GM18507 (cell line): ENCODE measurements at places on chromosomes 1 and 21.

- no peak for DNase-seq
These were observed 37.3 kb downstream of the ZC3H11B start for GRCh38 chr1:219575563-219575962.

DNA sequence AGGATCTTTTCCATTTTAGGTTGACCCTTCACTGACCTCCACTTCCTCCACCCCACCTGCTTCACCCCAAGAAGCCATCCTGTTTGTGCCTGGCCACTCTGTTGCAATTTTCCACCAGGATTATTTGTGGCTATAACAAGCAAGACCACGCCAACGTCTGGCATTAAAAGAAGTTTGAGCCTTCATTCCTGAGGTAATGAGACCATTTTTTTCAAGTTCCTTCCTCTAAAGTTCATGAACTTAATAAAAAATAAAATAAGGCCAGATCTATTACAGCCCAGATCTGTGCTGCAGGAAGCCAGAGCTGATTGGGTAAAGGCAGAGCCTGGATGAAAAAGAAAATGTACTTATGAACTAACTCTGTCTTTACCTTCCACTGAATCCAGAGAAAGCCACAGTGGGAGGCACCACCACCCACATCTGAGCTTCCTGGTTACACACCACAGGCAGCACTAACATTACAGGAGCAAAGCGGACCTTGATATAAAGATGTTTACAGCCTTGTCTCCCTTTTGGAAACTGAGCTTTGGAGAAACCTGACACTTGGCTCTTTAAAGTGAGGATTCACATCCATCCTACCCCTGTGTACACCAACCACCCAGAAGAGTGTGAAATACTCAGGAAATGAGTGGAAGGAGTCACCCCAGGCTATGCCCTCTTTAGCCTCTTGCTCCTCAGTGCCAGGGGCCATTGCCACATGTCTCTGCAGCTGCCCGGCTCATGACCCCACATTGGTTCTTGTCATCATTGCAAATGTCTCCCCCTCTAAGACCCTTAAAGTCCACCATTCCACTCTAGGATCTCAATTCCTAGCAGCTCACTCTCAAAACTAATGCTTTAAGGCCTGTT is 293.6 kb downstream of the PLPP3 start:
- DNase-seq: no peak

GRCh38 chr1:66055092-66055491 is 262.4 kb downstream of the PDE4B start:
- no peak for DNase-seq

- no peak for DNase-seq
These were observed 68.8 kb upstream of the BCL9 start for GRCh38 chr1:147472489-147472888.

GRCh38 chr1:172135076-172135672 is 285.3 kb upstream of the C1orf105 start:
- DNase-seq: no peak

GRCh38 chr1:24117722-24118409 is 5.9 kb upstream of the MYOM3 start:
- DNase-seq: no peak

- DNase-seq: no peak
These were observed 870 bp downstream of the STRIP1 start for GRCh38 chr1:110035236-110035752.

DNA sequence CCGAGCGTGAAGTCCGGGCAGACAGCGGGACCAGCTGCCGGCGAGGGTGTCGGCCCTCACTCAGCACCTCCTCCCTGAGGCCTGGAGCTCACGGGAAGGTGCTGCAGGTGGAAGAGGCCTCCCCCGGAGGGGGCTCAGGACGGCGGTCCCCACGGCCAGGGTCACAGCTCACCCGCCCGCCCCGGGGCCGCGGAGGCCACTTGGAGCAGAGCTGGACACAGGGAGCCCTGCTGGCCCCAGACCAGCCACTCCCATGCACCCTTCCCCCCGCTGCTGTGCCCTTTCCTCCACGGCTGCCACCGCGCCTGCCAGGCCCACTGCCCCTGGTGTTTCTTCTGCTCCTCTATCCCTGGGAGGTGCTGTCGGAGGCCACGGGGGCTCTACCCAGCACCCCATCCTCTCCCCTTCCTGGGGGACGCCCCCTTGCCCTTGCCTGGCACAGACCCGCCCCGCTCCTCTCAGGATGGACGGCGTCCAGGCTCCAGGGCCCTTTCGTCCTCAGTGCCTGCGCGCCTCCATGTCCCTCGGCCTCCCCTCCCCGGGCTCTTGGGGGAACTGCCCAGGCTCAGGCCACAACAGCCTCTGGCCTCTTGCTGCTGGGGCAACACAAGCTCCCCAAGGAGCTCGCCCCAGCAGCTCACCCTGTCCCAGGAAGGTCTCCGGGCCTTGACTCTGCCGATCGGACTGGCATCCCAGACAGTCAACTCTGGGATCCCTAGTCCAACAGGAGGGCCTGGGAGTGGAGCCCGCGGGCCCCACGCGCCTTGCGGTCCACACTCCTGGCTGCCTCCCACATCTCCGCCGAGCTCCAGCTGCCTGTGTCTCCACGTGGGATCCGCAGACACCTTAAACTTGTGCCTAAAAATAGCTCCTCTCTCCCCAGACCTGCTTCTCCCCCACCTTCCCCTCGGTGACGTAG is 4.1 kb downstream of the TMEM240 start:
- no peak for DNase-seq

- no peak for DNase-seq
These were observed 27.3 kb upstream of the ZNF362 start for GRCh38 chr1:33228935-33229487.

GRCh38 chr1:114344656-114345055 is 166.3 kb downstream of the TRIM33 start:
- DNase-seq: no peak

DNA sequence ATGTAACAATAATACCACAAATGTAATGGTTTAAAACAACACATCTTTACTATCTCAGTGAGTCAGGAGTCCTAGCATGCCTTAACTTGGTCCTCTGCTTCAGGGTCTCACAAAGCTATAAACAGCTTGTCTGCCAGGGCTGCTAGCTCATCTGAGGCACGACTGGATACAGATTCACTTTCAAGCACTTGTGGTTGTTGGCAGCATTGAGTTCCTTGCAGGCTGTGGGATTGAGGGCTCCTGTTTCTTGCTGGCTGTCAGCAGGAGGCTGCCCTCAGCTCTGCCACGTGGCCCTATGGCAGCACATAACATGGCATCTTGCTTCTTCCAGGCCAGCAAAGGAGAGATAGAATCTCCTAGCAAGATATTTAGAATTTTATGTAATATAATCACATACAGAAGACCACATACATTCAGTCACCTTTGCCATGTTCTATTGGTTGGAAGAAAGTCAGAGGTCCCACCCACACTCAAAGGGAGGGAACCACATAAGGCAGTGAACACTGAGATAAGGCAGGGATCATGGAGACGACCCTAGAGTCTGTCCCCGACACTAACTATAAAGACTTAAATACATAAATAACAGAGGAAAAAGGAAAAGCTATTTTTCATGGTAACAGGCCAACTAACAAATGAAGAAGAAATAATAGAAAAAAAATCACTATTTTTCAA is 18.9 kb upstream of the IPP start:
- no peak for DNase-seq

DNA sequence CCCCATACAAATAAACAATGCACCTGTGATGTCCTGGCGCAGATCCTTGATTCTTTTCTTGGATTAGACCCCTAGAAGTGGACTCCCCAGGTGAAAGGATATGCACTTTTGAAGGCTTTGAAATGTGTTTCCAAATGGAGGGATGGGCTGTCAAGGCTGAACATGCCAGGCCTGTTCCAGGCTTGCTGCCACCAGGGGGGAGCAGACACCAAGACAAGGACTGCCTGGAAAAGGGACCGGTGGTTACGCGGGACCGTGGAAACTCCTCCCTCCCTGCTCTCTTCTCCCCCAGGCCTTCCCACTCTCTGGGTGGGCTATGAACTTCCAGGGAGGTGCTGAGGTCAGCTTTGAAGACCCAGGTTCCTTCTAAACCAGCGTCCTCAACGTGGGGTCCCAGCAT is 12.7 kb downstream of the C1QB start:
- no peak for DNase-seq

GRCh38 chr1:232142403-232143314 is 487.3 kb downstream of the SIPA1L2 start:
- DNase-seq: no peak

- no peak for DNase-seq
These were observed 23.8 kb downstream of the ALDH9A1 start for GRCh38 chr1:165674599-165674998.

- DNase-seq: no peak
These were observed 7.0 kb upstream of the SMCP start for GRCh38 chr1:152870831-152871730.

- no peak for DNase-seq
These were observed 32.8 kb upstream of the PTBP2 start for GRCh38 chr1:96688767-96689166.

DNA sequence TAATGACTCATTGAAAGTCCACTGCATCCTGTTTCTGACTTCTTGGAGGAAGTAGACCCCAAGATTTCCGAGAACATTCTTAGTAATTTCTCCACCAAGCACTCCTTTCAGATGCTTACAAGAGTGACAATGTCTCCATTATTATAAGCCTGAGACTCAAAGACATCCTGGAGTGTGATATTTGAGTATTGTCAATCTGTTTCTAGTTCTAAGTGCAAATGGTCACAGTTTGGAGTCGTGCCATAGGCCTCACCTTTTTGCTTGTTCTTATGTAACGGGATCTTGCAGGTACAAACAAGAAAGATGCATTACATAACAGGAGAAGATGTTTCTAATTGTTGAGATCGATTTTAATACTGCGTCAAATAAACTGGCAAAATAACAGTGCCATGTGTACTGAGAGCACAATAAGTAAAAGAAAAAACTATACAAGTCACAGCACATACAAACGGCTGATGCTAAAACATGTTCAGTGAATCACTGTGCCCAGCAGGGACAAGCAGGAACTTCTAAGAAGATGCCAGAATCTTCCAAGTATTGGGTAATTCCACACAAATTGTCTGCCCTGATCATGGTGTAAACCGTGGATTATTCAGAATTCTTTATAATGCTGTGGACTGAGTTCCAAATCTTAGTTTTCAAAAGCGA is 54.1 kb downstream of the CD2 start:
- DNase-seq: no peak

GRCh38 chr1:52403566-52404115 is 582 bp downstream of the ORC1 start:
- peak; percentile 22 for DNase-seq

DNA sequence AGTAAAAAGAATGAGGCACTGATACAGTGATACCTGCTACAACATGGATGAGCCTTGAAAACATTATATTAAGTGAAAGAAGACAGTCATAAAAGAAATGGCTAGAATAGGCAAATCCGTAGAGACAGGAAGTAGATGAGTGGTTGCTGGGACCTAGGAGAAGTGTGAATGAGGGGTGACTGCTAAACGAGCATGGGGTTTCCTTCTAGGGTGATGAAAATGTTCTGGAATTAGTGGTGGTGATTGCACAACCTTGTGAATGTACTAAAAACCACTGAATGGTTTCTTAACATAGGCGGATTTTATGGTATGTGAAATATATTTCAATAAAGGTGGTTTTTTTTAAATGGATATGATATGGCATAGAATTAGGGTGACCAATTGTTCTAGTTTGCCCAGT is 12.6 kb upstream of the SERINC2 start:
- DNase-seq: no peak

DNA sequence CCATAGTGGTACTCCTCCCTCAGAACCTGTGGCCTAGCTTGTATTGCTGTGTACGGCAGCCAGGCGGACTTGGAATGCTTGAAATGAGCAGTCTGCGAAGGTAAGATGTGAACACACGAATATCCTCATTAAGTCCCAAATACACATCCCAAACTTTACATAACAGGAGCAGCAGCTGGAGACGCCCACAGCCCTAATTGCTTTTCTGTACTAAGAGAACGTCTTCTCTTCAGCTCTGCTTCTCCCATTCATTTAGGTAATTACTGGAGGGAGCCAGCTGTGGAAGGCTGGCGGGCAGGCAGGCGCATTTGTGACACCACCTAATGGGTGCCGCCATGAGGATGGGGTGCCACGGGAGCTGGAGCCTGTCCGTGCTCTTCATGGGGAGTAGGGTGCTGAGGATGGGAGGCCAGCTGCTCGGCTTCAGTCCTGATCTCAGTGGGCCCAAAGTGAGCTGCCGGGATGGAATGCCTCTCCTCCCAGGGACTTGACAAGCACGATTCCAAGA is 66.6 kb upstream of the POU3F1 start:
- DNase-seq: no peak

- no peak for DNase-seq
These were observed 107.2 kb upstream of the DUSP10 start for GRCh38 chr1:221849110-221849509.

DNA sequence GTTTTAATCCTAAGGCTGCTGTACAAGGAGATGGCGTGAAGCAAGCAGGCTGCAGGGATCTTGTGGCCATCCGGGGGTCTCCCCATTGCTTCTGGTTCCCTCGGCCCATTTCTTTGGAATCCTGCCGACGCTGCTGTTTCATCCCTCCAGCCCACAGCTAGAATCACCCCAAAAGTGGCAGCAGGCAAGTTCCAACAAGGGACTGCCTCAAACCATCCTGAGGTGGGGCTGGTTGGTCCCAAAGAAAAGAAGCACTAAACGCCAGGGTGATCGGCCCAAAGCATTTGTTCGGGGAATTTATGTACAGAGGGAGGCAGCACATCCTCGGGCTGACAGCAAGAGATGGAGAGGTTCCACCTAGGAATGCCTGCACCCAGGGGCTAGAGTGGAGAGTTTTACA is 4.5 kb upstream of the MIB2 start:
- no peak for DNase-seq

DNA sequence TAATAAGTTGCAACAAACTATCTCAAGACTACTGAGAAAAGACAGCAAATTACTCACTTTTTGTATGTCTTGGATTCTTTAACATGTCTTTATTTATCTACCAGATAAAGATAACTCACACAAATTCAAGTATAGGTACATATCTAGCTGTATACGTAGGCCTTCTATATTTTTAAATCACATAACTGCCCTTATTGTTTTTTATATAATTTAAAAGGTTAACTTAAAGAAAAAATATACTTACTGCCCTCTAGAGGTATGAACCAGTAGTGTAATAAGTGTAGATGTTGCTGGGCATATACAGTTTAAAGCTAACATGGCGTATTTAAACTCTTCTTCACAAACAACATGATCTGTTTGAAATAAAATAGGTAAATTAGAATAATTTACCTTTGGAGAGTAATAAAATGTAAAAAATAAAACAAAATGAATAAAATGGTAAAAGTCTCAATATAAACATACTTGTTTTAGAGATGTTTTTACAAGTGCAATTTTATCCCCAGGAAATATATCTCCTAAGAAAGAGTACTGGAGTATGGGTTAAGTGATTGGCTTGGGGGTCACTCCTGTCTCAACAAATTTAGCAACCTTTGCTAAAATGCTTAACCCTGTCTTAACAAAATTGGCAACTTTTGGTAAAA is 235.2 kb downstream of the KCNT2 start:
- peak; percentile 1 for DNase-seq
